Activated CD4-positive, alpha-beta T cell treated with anti-CD3 and anti-CD28 coated beads, Interleukin-2, Interleukin-4, amounts not matched to agents 100 ng/mL and 50 ng/mL, durations not matched to agents 16 hours and 8 hours (primary cell): ENCODE measurements at places on chromosomes 2 and 18.

DNA sequence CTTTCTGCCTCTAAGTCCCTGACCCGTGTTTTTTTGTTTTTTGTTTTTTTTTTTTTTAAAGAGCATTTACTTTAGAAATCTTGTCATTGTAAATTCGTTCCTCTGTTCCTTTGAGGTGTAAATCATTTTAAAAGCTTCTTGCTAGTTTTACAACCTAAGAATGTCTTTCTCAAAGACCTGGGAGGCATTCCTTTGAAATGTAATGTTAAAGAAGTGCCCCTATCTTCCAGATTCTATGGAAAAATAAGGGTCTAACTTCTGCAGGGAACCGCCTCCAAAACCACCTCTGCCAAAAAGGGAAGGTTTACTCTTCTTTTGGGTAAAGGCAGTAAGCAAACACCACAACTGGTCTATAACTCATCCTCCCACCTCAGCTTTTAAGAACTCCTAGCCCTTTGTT is 259.6 kb upstream of the ZNF804A start:
- DNase-seq, result no peak

DNA sequence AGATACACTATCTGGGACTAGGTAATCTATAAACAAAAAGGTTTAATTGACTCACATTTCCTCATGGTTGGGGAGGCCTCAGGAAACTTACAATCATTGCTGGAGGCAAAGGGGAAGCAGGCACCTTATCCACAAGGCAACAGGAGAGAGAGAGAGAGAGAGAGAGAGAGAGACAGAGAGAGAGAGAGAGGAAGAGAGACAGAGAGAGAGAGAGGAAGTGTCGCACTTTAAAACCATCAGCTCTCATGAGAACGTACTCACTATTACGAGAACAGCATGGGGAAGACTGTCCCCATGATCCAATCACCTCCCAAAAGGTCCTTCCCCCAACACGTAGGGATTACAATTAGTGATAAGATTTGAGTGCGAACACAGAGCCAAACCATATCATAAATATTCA is 253.5 kb upstream of the TRIB2 start:
- DNase-seq, result no peak

DNA sequence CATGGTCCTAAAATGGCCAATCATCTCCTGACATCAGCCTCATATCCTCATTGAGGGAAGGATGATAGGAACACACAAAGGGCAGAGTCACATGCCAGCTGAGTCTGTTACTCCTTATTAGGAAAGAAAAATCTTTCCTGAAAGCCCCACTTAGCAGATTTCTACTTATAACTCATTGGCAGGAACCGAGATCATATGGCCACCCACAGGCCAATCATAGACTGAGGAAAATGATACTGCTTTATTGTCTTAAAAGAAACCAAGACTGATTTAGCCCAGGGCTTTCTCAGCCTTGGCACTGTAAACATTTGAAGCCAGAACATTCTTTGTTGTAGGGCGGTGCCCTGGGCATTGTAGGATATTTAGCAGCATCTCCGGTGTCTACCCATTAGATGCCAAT is 18.7 kb downstream of the GKN2 start:
- DNase-seq, result no peak

DNA sequence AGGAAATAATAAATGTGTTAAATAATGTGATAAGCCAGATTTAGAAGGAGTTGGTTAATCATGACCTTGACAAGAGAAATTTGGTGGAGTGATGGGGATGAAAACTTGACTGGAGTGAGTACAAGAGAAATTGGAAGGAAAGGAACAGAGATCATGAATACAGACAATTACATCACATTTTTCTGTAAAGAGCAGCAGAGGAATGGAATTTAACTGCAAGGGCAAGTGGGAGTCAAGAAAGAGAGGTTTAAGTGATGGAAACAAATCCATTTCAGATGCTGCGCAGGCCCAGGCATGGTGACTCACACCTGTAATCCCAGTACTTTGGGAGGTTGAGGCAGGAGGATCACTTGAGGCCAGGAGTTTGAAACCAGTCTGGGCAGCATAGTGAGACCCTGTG is 46.7 kb downstream of the ICA1L start:
- DNase-seq, result no peak

GRCh38 chr2:74585406-74586185 is 31.1 kb downstream of the DOK1 start:
- peak; percentile 49 for DNase-seq
